Activated gamma-delta T cell (primary cell): ENCODE measurements at places on chromosomes 6 and 20.

- DNase-seq, result peak; percentile 43
Measured at GRCh38 chr20:48760403-48760983, 67.3 kb downstream of the PREX1 start.

GRCh38 chr6:72530152-72530551, 91.7 kb upstream of the KCNQ5 start:
- DNase-seq, result no peak

GRCh38 chr6:166703149-166703710, 76.2 kb upstream of the RPS6KA2 start:
- DNase-seq, result no peak

GRCh38 chr6:29793796-29794195, 33.8 kb upstream of the HLA-G start:
- DNase-seq, result no peak

GRCh38 chr6:150272264-150272975, 96.4 kb upstream of the IYD start:
- no peak for DNase-seq

- no peak for DNase-seq
Measured at GRCh38 chr6:75907444-75907843, 158.4 kb downstream of the MYO6 start.

DNA sequence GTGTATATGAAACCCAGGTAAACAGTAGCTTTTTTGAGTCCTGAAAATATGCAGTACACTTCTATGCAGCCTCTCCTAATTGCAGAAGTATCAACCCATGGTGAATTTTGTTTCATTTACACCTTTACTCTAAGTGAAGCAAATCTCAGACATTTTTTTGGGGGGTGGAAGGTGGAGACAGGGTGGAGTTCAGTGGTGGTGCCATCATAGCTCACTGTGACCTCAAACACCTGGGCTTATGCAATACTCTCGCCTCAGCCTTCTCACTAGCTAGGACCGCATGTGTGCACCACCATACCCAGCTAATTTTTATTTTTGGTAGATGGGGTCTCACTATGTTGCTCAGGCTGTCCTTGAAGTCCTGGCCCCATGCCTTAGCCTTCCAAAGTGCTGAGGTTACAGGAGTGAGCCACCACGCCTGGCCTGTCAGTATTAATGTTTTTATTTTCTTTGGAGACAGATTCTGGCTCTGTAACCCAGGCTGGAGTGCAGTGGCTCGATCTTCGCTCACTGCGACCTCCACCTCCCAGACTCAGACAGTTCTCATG, 80.3 kb downstream of the JARID2 start:
- DNase-seq, result no peak

DNA sequence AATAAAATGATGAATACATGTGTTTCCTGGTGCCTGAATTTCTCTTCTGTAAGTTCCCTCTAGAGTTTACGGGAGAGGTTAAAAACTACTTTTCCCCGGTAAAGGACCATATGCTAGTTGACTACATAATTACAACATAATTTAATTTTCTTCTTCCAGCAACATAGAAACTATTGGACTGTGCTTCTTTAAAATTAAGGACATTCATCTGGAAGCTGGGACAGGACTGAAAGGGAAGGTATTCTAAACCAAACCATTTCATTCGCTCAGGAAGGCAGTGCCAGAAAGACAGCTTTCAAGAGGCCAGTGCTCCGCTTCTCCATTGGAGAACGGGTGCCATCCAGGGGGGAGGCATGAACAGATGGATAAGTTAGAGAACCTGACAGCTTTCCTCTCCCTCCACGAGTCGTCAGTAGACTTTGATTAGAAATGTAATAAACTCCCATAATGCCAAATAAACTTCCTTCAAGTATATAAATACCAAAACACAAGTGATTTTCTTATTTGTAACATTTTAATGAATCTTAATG, 458.0 kb upstream of the SOX4 start:
- no peak for DNase-seq

- no peak for DNase-seq
Measured at GRCh38 chr20:62366370-62367135, 559 bp downstream of the LAMA5 start.

- no peak for DNase-seq
Measured at GRCh38 chr6:63426844-63427243, 107.1 kb upstream of the LGSN start.

- DNase-seq, result no peak
Measured at GRCh38 chr6:37190159-37190535, 20.2 kb downstream of the PIM1 start.
